ENCODE measurements at places on chromosomes 6 and 20.

DNA sequence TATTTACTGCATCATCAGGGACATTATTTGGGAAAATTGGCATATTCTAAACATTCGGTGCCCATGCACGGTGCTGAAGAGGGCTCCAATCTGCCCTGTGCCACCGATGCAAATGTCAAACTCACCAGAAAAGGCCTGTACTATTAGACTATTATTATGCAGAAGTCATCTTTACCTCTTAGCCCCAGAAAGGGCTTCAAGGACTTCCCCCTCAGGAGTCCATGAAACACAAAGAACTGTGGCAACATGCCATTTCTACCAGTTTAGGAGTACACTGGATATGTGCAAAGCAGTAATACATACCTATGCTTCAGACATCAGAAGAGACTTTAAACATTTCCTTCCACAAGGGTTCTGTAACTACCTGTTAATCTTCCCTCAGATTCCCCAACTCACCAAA, 8.6 kb downstream of the DIDO1 start:
- no peak for DNase-seq

DNA sequence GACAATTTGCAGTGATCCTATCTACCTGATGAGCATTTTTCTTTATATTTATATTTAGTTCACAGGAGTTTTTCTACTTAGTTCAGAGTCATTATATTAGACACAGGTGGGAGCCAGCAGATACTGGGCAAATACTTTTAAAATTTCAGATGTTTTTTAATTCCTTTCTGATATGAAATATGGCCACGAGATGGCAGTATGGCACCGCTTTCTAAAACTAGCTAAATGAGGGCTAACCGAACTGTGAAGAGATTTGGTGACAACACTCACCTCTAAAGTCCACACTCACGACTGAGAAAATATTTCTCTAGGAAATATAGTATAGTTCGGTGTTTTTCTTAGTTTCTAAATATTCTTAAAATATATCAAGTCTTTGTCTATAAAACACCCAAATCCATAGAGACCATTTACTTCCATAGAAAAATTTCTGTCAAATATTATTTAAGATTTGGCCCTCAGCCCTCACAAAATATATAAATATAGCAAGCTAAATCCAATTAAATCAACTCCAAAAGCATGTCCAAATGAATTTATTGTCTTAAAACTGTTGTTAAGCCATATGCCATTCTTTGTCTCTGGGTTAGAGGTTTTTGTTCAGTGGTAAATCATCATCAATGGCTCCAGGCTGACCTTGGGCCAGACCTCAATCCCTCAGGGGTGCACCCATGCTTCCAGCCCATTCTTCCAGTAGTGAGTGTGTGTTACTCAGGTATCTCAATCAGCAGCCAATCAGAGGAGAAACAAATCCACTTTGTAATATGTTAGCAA, 63.6 kb downstream of the HUS1B start:
- peak; percentile 33 for DNase-seq

GRCh38 chr20:50242863-50243609, 52.4 kb downstream of the CEBPB start:
- no peak for DNase-seq

DNA sequence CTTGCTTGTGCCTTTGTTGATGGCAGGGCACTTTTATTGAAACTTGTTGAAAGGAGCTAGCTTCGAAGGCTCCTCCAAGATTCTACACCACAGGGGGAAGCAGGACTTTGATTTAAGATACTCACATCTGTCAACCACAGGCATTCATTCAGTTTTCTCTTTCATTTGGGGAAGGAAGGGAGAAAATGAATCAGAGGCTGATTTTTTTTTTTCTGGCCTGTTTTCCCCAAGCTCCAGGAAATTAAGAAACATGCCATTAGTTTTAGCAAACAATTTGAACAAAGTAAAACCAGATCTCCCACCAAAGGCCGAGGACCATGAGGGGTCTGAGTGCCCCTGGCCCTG, 8.7 kb upstream of the APCDD1L start:
- DNase-seq = no peak

- no peak for DNase-seq
These were observed 3.1 kb upstream of the ATXN1 start for GRCh38 chr6:16764188-16764950.

- DNase-seq = no peak
These were observed 239.3 kb downstream of the ZNF217 start for GRCh38 chr20:53354314-53354713.

DNA sequence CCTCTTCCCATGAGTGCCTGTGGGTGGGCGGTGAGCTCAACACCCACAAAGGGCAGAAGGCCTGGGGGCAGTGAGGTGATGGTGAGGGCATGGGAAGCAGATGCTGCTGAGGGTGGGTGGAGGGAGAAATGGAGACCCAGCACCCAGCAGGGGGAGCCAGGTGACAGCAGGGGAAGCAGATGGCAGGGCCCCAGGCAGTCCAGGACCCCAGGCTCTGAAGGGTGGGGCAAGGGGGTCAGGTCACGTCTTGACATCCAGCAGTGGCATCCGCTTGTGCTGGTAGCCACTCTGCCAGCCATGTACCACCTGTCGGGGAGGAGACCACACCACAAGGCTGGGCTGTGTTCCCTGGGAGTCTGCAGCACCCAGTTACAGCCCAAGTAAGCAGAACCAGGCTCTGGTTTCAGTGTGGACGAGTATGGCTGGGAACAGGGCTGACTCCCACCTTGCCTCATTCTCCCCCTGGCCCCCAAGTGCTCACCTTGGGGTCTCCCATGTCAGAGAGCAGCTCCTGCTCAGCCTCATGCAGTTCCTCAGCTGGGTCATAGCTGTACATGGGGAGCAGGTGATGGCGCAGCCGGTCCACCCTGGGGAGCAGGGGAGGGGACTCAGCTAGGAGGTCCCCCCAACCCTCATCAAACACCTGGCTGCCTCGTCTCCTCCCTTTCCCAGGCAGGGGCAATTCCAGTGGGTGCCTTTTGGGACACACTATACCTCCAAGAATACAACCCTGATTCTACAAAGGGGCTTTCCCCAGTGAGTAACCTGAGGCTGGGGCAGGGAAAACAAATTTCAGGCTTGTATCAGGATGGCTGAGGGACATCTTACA, 2.0 kb downstream of the SMIM29 start:
- no peak for DNase-seq

GRCh38 chr6:30691208-30691847, 544 bp upstream of the NRM start:
- no peak for DNase-seq

- no peak for DNase-seq
These were observed 2.9 kb downstream of the FKBP1A start for GRCh38 chr20:1389703-1390580.

GRCh38 chr20:11891077-11891775, 26.5 kb upstream of the BTBD3 start:
- no peak for DNase-seq

DNA sequence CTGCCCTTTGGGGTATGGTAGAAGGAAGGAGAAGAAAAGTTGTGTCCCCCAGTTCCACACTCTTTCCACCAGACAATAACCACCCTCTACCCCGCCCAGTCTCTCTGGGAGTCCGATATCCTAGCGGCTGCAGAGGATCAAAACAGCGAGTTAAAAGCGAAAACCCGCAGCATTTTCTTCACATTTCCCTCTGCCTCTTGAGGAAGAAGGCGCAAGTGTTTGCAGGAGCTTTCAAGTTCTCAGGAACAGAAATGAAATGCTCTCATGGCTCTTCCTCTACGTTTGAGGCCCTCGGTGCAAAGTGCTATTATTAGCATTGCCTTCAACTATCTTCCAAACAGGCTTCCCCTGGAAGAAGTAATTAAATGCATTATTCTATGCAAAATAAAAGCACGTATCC, 52.2 kb upstream of the CCDC167 start:
- no peak for DNase-seq

- no peak for DNase-seq
These were observed 31.3 kb downstream of the TTI1 start for GRCh38 chr20:38001981-38002380.

DNA sequence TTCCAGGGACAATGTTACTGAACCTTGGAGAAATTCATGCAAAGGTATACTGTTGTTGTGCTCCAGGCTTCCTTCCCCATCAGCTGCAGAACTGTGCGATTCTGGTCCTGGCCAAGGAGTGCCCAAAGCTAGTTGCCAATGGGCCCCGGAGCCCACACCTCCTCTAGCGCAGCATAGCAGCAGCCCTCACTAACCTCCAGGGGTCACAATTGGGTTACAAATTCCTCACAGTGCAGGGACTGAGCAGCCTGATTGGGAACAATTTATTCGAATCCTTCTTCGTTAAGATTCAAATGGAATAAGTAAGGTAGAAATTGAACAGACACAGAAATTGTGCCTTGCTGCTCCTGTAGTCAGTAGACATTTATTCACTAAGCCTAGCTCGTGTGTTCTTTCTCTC, 284.9 kb downstream of the PRKN start:
- no peak for DNase-seq

DNA sequence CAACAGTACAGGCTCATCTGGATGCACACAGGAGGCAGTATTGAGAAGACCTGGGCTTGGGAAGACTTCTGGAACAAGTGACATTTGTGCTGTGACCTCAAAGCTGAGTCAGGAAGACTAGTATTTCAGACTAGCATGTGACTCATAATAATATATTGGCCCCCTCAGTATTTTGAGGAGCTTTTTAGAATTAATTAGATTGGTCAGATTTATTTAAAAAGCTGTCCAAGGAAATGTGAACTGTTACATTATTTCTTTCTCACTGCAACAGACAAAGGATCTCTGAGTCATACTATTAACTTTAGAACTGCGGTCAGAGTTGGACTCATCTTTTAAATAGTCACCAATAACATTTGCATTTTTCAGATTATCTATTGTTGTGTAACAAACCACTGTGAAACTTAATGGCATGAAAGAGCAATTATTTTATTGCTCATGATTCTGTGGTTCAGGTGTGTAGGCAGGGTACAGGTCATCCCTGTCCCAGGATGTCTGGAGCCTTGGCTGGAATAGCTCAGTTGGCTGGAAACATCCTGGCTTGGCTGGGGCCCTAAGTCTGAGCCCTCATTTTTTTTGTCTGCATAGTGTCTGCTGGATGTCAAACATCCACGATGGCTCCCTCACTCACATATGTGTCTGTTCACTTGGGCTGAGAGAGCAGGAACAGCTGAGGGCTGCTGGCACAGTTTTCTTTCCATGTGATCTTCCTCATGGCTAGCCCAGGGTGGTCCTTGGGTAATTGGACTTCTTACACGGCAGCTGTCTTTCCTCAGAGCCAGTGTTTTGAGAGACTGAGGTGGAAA, 46.9 kb downstream of the MAP3K4 start:
- no peak for DNase-seq

GRCh38 chr6:15989397-15989796, 139.5 kb upstream of the MYLIP start:
- no peak for DNase-seq

GRCh38 chr6:100228437-100228833, 234.4 kb upstream of the MCHR2 start:
- no peak for DNase-seq

GRCh38 chr20:20831794-20832193, 119.3 kb upstream of the RALGAPA2 start:
- DNase-seq = no peak

- DNase-seq = no peak
These were observed 13.1 kb upstream of the POPDC3 start for GRCh38 chr6:105192707-105193465.

GRCh38 chr6:105600336-105601260, 197.7 kb upstream of the PREP start:
- DNase-seq = no peak
